NCI-H82 (cell line): ENCODE measurements at places on chromosomes 6 and 20.
A peak's percentile ranks its signal among the peaks of the same experiment; 100 is the strongest.

GRCh38 chr6:117906958-117907600 is at the start of gene SLC35F1:
TSS of gene SLC35F1 (plus strand) at chr6:117907264.
- peak; percentile 73 for DNase-seq

DNA sequence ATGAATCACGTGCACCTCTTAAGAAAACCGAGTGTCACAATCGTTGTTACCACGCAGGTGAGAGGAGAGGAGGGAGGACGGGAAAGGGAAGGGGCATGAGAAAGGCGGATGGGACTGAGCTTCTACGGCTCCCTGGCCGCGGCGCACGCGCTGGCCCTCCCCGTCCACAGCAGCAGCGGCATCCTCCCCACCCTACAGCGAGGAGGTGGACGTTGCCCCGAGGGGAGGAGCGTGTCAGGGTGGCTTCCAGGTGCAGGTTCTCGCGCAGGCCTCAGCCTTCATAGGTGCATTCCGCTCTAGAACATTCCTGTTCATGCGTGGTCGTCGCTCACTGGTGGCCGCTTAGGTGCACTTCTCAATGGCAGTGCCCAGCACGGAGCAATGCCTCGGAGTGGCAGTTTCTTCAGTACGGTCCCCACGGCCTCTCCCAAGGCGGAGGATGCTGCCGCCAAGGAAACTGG is 29.7 kb upstream of the AFDN start:
- DNase-seq: no peak

GRCh38 chr6:79841577-79842375 is 105.6 kb downstream of the ELOVL4 start:
- DNase-seq: peak; percentile 5

- DNase-seq: no peak
Measured at GRCh38 chr6:109460161-109460829, 4.7 kb upstream of the MICAL1 start.

DNA sequence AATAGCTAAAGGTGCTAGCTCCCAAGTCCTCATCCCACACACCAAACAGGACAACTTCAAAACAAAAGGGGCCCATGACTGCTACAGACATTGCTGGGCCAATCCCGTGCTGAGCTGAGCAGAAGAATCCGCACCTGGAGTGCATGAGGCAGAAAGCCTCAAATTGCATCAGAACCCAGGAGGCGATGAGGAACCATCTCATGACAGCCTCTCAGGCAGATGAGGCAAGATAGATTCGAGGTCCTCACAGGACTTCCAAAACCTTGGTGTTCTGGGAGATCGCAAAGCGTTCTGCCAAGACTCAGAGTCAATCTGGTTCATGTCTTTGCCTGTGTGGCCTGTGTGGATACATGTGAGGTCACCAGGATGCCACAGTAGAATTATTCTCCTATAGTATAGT is 32.8 kb upstream of the SSTR4 start:
- no peak for DNase-seq

DNA sequence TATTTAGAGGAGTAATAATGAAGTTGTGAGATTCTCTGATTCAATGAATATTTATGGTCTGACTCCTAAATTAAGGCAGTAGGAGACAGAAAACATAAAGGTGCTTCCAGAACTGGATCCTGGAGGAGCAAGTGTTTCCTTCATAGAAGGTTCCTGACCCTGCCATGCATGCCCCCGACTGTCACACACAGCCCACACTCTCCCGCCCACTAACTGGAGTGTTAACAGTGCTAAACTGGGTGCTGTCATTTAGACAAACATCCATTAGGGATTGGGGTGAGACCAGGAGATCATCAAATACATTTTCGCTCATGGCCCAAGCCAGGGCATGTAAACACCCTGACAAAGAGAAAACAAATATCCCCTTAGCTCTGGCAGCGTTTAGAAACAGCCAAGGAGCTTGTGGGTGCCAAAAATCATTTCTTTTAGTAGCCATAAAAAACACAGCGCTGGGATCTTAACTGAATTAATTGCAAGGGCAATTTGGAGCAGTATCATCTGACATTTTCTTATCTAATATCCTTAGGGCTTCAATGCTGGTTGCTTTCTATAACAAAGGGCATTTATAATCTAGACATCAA is 46.8 kb downstream of the INSM1 start:
- DNase-seq: no peak

- peak; percentile 59 for DNase-seq
Measured at GRCh38 chr6:6479785-6480184, 108.7 kb upstream of the LY86 start.

- DNase-seq: no peak
Measured at GRCh38 chr20:8002056-8002455, 17.5 kb downstream of the TMX4 start.

GRCh38 chr6:170369403-170369802 is 62.8 kb downstream of the FAM120B start:
- no peak for DNase-seq

DNA sequence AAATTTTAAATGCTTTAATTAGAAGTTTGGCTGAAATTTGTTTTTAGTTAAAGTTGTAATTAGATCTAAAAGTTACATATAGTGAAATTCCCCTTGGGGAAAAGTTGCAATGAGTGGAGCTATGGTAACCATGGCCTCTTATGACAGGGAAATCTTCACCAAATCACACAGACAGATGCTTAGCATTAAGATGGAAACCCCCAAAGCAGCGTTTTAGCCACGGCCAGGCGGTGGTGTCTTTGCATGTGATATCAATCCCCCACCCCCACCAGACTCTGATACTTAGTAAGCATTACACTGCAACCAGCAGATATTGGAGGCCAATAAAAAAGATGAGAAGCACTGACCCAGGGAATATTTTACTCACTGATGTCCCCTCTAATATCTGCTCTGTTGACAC is 75.7 kb downstream of the REPS1 start:
- DNase-seq: no peak

- DNase-seq: no peak
Measured at GRCh38 chr6:85866758-85867401, 224.2 kb upstream of the SYNCRIP start.

- no peak for DNase-seq
Measured at GRCh38 chr6:72649032-72649984, 27.4 kb downstream of the KCNQ5 start.

DNA sequence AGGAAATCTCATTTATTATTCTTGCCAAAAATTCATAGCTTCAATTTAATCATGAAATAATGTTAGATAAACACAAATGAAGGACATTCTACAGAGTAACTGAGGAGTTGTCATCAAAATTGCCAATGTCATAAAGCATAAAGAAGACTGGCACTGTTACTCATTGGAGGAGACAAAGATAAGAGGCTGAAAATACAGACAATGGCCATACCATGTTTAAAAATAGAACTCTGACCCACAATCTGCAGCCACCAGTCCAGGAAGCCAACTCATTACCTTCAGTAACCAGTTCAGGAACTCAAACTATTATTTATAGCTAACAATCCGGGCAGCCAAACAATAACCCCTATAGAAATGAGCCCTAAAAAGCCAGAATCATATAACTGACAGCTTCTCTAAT is 795.6 kb downstream of the TENT5A start:
- no peak for DNase-seq

- DNase-seq: no peak
Measured at GRCh38 chr6:134080171-134080795, 27.9 kb upstream of the SLC2A12 start.

- DNase-seq: no peak
Measured at GRCh38 chr20:34896086-34896621, 19.7 kb downstream of the ACSS2 start.

DNA sequence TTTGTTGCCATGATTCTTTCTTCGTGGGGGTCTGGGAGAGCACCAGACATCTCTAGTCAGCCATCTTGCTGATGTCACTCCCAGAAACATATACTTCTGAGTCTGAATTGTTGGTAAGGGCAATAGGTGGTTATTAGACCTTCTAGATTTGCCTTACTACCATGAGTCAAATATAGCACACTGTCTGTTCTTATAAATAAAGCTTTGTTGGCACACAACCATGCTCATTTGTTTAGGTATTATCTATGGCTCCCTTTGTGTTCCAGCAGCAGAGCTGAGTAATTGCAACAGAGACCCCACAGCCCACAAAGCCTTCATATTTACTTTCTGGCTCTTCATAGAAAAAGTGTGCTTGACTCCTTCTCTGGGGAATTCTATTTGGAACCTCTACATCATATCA is 62.9 kb downstream of the CDH26 start:
- no peak for DNase-seq

DNA sequence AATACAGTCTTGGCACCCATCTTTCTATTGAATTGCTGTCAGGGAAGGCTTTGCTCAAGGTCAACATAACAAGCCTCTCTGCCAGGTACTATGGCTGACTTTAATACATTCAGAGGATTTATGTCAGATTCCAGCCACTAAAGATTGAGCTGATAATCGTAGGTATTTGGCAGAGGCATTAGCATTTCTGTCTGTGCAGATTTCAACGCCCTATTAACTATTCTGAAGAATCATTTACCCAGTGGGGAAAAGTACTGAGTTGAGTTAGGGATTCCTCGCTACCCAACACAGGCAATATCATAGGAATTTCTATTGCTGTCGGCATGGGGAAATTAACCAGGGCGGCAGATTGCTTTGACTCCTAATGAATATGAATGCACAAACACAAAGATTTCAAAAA is 233.7 kb upstream of the SPTLC3 start:
- DNase-seq: peak; percentile 41

GRCh38 chr6:62971976-62972658 is 239.2 kb upstream of the FKBP1C start:
- DNase-seq: no peak

DNA sequence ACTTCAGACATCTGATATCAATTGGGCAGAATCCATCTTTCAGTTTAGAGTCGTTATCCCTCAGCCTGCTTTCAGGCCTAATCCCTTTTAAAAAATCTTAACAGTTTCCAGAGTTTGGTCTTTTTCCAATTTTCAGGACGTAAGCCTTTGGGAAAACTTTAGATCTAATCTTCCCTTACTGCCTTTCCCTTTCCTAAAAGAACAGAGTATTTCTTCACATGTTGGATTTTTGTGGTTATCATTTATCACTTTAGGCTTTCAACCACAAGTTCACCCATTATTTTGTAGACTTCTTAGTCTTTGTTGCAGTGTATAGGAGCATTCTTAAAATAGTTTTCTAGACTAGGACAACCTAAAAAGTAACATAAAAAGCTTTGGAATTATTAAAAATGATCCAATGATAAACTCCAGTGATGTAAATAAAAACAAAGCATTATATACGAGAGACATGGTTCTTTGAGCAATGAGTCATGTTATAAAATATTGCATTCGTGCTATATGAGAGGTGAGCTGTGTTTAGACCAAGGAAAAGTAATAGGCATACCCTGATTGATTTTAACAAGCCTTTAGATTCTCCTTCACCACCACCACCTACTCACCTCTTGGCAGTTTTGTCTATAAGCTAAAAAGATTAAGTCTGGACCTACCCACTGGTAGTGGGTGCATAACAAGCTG is 90.4 kb upstream of the MCHR2 start:
- DNase-seq: no peak

GRCh38 chr6:85049282-85049681 is 284.9 kb upstream of the TBX18 start:
- DNase-seq: no peak

GRCh38 chr6:56605435-56605834 is 37.3 kb downstream of the DST start:
- no peak for DNase-seq

DNA sequence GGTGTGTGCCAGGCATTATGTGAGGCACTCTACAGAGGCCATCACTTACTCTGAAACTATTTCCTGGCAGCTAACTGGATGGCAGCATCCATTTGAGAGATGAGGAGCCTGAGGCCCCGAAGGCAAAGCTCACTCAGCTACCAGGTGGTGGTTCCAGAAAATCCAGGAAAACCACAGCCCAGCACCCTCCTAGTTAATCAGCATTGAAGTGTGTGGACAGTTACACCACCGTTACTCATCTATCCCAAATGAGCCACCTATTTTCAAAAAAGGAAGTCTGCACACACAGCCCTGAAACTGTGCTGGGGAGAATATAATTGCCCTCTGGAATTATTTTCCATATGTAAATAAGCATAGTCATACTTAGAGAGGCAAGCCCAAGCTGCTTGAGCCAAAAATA is 67.4 kb downstream of the CNBD2 start:
- no peak for DNase-seq

DNA sequence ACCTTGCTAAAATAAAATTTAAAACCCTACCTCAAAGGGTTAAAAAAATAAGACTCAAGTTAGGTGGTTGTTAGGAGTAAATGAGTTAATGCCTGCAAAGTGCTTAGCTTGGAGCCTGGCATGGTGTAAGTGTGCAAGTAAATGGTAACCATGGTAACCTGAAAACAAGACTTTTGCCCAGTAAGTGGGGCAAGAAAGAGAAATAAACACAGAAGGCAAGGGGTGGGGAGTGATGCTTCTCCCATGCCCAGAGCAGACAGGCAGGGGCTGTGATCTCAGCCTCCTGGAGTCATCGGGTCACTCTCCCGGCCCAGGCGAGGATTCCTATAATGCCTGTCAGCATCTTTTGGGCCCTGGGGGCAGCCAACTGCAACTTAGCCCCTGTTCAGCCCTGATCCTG is 59.2 kb upstream of the SLC32A1 start:
- no peak for DNase-seq

DNA sequence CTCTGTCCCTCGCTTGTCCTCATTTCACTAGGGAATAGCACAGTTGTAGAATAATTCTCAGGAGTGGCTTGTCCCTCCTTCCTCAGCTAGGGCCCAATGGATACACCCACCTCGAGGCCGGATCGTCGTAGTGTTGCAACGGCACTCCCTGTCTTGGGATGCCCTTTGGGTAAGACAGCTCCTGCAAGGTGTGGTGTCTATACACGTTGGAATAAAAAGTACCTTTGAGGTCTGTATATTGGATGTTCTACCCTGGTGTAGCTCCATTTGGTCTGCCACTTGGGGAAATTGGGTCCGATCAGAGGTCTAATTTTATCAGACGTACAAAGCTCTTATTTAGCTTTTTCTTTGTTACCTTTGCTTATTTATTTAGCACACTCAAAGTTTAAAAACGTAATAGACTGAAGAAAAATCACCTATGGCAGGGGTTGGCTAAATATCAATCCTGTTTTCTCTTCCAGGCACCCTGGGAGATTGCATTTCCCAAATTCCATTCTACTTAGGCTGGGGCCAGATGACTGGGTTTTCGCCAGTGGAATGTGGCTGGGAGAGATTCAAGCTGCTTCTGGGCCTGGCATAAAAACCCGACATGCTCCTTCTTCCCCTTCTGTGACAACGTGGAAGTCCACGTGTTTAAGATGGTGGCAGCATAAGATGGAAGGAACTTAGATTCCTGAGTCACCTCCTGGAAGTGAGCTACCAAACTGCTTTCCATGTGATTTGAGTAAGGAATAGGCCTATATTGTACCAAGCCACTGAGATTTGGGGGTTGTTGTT is 82.3 kb upstream of the CD83 start:
- DNase-seq: no peak

- DNase-seq: peak; percentile 72
Measured at GRCh38 chr20:38113401-38114325, 51.4 kb downstream of the TGM2 start.

- DNase-seq: no peak
Measured at GRCh38 chr6:147624946-147625515, 116.5 kb downstream of the SAMD5 start.
